ENCODE measurements at places on chromosomes 6 and 20. TPM values are rescaled to one million over a fixed set of nuclear protein-coding genes. Genes with fewer than 3 reads are reported as not detected.

GRCh38 chr6:50829898-50830444 is 11.3 kb downstream of the TFAP2B start:
- no peak for DNase-seq

DNA sequence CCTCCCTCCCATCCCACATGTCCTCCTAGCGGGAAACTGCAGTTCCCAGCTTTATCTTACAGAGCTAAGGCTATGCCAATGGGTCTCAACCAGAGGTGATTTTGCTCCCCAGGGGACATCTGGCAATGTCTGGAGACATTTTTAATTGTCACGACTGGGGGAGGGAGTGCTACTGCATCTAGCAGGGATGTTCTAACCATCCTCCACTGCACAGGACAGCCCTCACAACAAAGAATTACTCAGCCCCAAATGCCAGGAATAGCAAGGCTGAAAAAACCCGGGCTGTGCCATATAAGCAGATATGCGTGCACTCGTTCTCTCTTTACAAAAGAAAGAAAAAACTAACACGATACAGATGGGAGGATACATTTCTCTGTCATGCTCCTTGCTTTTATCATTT is 8.5 kb downstream of the MRPS18A start:
- no peak for DNase-seq

- no peak for DNase-seq
Measured at GRCh38 chr20:3242172-3242692, 3.2 kb upstream of the SLC4A11 start.

GRCh38 chr6:91298543-91299145 is 711.8 kb upstream of the MAP3K7 start:
- no peak for DNase-seq

DNA sequence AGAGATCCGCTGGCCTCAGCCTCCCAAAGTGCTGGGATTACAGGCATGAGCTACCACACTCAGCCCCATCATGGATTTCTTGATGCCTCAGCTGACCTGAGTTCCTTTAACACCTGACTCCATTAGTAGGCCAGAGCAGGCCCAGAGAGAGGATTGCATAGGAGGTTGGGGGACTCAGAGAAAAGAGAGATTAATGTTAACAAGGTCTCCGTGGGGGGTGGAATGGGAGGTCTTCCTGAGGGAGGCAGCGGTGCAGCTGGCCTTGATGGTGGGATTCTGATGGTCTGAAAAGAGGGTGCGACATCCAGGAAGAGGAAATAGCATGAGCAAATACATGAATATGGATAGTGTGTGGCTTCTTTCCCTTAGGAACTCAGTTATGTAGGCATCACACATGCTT is 9.9 kb downstream of the SGK2 start:
- no peak for DNase-seq

GRCh38 chr20:53126185-53126584 is 154.0 kb downstream of the TSHZ2 start:
- no peak for DNase-seq

- DNase-seq = no peak
Measured at GRCh38 chr6:28531479-28532128, 5.9 kb downstream of the GPX5 start.

- no peak for DNase-seq
Measured at GRCh38 chr20:21944227-21944626, 238.8 kb downstream of the PAX1 start.

- DNase-seq = no peak
Measured at GRCh38 chr6:123016431-123017103, 20.5 kb downstream of the CLVS2 start.

GRCh38 chr6:93081901-93082300 is 337.5 kb downstream of the EPHA7 start:
- no peak for DNase-seq

- DNase-seq = no peak
Measured at GRCh38 chr6:34276881-34277762, 28.3 kb upstream of the SMIM29 start.

GRCh38 chr20:676315-676937 is 824 bp upstream of the SCRT2 start:
- DNase-seq = no peak

GRCh38 chr6:34350137-34350933 is 42.1 kb downstream of the NUDT3 start:
- no peak for DNase-seq

DNA sequence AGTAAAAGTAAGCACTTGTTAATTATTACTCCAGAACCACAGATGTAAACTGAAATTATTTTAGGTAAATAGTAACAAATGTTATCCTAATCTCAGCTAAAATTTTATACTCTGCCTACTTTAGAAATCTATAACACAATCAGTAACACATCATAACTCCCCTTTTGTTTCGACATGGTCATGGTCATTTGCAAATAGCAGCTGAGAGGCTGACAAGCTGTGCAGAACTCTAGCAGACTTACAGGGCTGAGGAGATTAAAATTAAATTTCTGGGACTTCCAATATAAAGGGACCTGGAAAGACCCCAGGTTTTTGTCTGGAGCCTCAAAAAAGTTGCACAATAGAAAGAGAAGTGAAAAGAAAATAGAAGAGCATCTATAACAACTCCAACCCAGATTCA is 88.8 kb downstream of the PRL start:
- no peak for DNase-seq

- no peak for DNase-seq
Measured at GRCh38 chr20:23874747-23875146, 4.8 kb downstream of the CST5 start.

DNA sequence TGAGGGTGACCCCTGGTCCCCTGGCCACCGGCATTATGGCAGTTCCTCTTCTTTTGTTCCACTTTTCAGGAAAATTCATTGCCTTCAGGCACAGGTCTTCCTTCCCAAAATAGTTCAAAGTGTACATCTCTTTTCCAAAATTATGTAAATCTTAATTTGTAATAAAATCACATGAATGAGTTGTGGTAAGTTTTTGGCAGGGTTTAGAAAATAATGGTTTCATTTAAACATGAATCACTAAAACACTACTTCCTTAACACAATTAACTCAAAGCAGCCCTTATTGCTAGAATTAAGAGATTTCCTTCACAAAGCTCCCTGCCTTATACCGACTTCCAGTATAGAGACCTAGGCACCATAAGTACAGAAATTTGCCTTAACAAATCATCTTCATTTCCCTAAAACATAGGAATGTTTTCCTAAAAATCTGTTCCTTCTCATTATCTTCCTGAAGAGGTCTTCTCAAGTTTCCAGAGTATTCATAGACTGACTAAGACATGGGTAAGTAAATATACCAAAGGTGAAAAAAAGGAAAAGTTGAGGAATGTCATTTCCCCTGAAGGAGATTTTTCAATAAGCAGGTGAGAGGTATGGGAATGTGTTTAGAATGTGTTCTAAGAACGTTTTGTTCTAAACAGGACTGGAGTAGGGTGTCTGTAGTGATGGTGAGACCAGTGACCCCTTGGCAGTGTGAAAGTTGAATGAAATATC is 148.2 kb upstream of the CITED2 start:
- no peak for DNase-seq

DNA sequence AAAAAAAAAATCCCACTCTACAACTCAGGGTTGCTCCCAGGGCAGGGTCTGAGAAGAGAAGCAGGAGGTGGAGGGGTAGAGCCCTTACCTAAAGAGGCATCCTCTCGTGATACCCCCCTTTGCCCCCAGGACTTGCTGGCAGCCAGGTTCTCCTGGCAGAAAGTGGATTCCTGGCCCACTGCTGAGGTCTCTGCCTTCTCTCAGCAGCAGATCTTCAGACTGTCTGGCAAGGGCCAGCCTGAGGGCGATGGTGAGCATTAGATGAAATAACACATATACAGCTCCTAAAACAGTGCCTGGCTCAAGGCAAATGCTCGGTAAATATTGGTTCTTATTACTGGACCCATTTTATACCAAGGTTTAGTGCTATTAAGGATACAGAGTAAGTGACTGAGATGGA is 4.8 kb upstream of the GLP1R start:
- no peak for DNase-seq

DNA sequence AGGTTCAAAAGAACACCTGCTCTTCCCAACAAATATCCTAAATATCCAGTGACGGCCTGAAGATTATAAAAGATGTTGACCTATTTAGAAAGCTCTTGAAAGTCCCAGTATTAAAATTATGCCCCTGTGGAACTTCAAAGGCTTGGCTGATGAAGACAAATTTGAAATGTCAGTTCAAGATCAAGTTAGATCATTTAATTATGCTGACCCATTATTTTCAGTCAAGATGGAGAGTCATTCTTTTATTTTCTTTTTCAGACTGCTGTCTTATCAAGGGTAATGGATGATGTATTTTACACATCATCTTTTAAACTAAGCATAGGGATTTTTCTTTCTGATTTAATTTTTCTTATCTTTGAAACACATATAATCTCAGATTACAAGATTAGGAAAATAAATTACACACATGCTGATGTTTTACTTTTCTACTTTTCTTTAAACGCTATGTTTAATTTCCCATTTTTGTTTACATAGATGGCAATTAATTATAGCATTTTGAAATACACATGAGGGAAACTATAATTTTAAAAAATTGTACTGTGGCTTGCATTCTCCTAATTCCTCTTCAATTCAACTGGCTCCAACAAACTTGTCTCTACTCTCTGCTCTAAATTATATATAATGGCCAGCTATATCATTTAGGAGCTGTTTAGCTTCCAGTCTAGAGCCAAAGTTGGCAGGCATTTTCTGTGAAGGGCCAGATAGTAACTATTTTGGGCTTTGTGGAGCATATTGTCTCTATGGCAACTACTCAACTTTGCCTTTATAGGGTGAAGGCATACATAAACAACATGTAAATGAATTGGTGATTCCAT is 123.7 kb downstream of the RCAN2 start:
- DNase-seq = no peak

DNA sequence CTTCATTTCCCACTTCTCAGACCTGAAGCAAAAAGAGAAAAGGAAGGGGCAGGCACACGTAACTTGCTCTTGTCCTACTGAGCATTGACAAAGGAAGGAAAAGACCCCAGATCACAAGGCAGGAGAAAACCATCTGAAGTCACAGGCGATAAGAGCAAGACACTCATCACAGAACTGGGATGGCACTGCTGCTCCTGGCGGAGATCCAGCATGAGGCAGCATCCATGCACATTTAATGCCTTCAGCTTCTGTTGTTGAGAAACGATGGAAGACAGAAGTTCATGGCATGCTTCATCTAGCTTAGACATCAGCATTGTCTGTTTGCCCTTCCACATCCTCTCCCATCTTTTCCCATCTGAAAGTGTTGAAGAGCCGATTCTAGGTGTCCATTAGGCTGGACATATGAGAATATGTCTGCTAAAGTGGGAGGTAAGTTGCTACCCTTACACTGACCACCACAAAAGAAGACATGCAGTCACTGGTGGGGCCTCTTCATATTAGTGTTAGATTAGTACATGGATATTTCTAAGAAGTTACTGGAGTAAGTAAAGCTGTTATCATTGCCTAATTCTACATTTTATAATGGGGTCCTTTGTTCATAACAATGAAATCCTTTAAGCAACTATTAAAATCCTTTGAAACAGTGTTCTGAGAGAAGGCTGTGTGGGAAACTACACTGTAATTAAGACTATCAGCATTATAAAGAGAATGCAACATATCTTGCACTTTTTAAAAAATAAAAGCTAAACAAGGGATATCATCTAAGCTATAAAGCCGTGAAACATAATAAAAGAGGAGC is 618.5 kb downstream of the C6orf118 start:
- no peak for DNase-seq

GRCh38 chr6:74018825-74019224 is 322.8 kb downstream of the CD109 start:
- DNase-seq = no peak

DNA sequence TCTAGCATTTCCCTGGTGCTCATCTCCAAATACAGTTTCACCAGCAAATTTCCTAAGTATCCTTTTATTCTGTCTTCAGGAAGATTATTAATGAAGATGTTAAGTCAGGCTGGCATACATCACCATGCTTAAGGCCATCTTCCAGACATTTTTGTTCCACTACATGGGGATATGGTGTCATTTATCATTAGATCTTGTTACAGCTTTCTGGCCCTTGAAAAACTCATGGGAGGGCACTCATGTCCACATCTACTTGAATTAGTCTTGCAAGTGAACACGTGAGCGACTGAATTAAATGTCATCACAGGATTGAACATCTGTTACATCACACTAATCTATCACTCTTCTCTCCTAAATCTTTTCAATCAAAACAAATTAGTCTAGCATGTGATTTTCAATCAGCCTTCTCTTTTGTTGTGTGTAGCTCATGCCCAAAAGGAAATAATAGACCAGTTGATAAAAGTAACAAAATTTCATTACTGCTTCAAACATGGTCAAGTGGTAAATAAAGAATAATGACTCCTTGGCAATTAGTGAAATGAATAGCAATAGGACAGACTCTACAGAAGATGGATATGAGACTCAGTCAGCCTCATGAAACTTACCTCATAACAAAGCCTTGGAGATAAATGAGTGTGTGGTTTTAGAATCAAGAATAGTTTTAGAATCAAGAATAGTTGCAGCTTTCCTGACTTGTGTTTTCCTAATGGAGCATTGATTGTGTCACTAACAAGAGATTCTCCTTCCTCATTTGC is 80.5 kb downstream of the MTFR2 start:
- no peak for DNase-seq

DNA sequence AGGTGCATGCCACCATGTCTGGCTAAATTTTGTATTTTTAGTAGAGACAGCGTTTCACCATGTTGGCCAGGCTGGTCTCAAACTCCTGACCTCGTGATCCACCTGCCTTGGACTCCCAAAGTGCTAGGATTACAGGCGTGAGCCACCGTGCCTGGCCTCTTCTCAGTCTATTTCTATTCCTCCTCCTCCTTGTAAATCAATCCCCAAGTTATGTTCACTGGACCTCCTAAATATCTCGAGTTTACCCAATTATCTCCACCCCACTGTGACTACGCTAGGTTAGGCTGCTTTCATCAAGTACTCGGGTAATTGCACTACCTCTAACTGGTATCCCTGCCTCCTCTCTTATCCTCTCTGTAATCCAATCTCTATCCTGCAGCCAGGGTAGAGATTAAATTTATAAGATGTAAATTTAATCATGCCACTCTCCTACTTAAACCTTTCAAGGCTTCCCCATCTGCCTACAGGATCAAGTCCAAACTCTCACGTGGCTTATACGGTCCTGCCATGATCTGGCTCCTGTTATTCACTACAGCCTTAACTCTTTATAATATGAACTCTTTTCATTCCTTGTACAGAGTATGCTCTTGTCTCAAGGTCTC is 837 bp upstream of the MAD2L1BP start:
- DNase-seq = no peak

DNA sequence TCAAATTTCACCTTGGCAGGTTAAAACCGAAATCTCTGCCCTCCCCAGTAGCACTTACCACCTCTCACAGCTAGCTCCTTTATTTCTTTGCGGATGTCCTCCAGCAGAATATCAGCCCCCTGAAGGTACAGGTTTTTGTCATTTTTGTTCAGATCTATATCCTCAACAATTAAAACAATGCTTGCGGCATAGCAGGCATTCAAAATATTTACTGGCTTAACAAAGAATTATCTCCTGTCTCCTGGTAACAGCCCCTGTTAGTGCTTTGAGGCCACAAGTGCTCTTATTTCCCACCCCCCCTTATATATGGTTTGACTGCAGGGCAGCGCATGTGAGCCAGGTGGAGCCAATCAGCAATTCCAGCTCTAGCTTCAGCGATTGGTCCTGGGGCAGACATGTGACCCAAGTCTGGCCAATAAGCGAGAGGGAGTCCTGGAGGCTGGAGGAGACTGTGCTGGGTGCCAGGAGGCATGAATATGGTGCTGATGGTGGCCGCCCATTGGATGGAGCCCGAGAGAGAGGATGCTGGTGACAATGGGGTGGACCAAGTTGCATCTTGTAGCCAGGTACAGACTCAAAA is 21.0 kb downstream of the SULF2 start:
- no peak for DNase-seq

HIVEP1 gene
- total RNA-seq = 11.0 TPM

L3MBTL1 gene
- total RNA-seq = 2.8 TPM

IFNGR1 gene
- 64.4 TPM for total RNA-seq
